IMR-90 (cell line): ENCODE measurements at places on chromosomes 2 and 18. TPM values are rescaled to one million over a fixed set of nuclear protein-coding genes. Genes with fewer than 3 reads are reported as not detected.

DNA sequence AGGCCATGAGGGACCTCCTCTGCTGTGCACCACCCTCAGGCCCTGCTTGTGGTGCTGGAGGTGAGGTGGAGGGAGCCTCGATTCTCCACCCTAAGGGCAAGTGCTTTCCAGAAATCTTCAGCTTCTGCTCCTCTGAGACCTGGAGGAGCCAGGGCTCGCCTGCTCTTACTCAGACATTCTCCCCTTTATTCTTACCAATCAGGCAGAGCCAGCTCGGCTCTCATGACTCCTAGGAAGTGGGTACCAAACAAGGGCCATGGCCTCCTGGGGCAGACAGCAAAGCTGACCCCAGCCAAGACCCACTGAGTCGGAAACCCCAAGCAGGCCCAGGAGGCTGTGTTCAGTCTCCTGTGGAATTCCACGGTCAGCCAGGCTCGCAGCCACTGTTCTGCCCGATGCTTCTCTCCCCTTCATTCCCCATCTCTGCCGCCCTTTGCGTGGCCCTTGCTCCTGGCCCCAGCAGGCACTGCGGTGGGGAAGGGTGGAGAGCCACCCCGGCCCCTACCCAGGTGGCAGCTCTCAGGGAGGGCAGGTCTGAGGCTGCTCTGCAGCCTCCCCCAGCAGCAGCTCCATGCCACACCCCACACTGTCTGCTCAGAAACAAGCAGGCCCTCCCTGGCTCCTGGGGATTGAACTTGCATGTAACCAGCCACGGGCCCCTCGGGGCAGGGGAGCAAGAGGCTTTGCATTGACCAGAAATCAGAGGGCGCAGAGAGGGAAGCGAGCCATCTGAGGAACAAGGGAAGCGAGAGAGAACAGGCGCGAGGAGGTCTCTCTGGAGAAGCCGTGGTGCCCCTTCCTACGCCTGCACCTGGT, 24.0 kb downstream of the HS1BP3 start:
- no peaks in the 10 kb centered on the region for H3K27me3 ChIP-seq
- DNase-seq = no peak
- peaks cover 2% of the 10 kb centered on the region; the same call in 1 of the 2 replicates for H3K4me1 ChIP-seq
- H3K4me3 ChIP-seq = no peak overlapping the region
- H3K27ac ChIP-seq = no peak overlapping the region

- no peaks in the 10 kb centered on the region for H3K4me1 ChIP-seq
- no peak overlapping the region for H3K4me3 ChIP-seq
- peaks cover 3% of the 10 kb centered on the region; the same call in 1 of the 2 replicates for H3K27me3 ChIP-seq
- no peaks in the 10 kb centered on the region for H3K36me3 ChIP-seq
- H3K27ac ChIP-seq = no peak overlapping the region
Measured at GRCh38 chr18:63470751-63471150, 6.0 kb upstream of the SERPINB5 start.

DNA sequence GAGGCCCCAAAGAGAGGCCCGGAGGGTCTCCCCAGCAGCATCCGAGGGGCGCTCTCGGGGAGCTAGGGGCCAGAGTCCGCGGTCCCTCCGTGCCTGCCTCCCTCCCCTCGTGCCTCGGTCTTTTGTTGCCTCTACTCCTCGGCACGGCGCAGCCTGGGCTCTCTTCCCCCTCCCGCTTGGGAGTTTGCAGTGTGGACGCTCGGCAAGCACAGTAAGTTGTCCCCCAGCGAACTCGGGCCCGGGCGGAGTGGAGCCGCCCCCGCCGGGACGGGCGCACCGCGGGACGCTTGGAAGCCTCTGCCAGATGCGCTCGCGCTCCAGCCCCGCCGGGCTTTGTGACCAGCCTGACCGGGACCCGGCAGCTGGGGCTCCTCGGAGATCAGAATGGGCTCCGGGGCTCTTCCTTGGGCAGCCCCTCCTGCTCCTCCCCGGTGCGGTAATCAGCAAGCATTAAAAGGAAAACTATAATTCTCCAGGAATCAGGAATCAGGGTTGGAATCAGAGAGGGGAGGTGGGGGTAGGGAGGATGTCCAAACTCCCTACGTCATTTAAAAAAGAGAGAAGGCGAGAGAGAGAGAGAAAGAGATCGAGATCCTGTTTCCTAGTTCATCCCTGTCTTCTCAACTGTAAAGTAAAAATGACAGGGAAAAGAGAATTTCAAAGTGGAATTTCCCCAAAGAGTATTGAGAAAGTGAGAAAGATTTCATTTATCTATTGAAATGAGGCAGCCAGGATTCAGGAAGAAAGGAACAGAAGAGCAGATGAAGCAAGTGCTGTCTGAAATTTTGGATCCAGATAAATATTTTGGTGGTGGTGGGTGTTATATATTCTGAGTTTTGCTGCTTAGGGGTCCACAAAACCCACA, 786 bp upstream of the TMEM200C start:
- no peaks in the 10 kb centered on the region for H3K27me3 ChIP-seq
- peaks cover 13% of the 10 kb centered on the region; the same call in 1 of the 2 replicates for H3K4me1 ChIP-seq

DNA sequence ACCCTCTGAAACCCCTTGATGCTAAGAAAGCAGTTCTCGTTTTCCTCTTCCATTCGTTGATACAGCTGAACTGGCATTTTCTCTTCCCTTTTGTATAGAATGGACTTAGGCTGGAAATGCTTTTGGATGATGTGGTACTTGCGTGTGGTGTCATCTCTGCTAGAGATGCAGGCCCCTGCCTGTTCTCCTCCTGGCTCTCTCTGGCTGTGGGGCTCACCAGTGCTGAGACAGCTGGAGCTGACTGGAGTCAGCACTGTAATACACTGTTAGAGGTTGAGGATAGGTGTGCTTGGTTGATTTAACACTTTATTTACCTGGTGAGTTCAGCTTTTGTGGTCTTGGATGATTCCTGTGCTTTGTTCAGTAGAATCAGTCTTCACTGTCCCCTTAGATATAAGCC, 30.2 kb downstream of the PARD3B start:
- H3K27ac ChIP-seq = no peak overlapping the region
- H3K4me1 ChIP-seq = no peaks in the 10 kb centered on the region
- H3K36me3 ChIP-seq = no peaks in the 10 kb centered on the region; the same call in 1 of the 2 replicates
- no peak overlapping the region for H3K4me3 ChIP-seq

Gene SPAG16
- total RNA-seq = 7.3 and 16.9 TPM in 2 replicates

Gene RHOB
- total RNA-seq = 112 and 151 TPM in 2 replicates

Gene IL36B
- total RNA-seq = not detected in 2 replicates

Gene ZEB2
- total RNA-seq = 50.9 and 52.5 TPM in 2 replicates

GRCh38 chr2:98907385-98907784, 28.6 kb downstream of the CRACDL start:
- H3K36me3 ChIP-seq = no peaks in the 10 kb centered on the region
- peaks cover 6% of the 10 kb centered on the region for H3K27me3 ChIP-seq
- H3K4me3 ChIP-seq = no peak overlapping the region
- no peak for DNase-seq
- H3K27ac ChIP-seq = no peak overlapping the region

Gene LRRC30
- not detected in 2 replicates for total RNA-seq

DNA sequence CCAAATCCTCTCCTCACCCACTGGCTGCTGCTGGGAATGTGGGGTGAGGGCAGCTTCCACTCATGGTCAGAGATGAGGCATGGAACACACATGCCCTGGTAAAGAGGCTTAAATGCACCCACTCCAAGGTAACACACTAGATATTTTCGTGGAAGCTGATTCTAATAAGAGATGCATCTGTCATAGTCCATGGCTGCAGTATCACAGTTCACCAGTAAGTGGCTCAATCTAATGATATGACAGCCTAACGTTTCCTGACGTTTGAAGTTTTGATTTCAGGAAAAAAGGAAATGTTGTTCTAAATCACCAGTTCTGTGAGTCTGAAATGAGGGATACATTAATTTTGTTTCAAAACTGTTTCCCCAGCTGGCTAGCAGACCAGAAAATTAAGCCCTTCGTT, 38.2 kb downstream of the LCT start:
- H3K4me3 ChIP-seq = no peak overlapping the region
- H3K4me1 ChIP-seq = no peaks in the 10 kb centered on the region
- no peaks in the 10 kb centered on the region for H3K36me3 ChIP-seq

- H3K27me3 ChIP-seq = peaks cover 9% of the 10 kb centered on the region
- DNase-seq = no peak
- no peaks in the 10 kb centered on the region for H3K36me3 ChIP-seq
- H3K4me1 ChIP-seq = no peaks in the 10 kb centered on the region
- no peak overlapping the region; the same call in 1 of the 2 replicates for H3K4me3 ChIP-seq
- H3K27ac ChIP-seq = no peak overlapping the region
Measured at GRCh38 chr18:31497404-31497835, 557 bp upstream of the DSG2 start.

GRCh38 chr2:11140492-11140891, 14.8 kb upstream of the SLC66A3 start:
- H3K4me3 ChIP-seq = no peak overlapping the region
- peak; percentile 62 for DNase-seq
- no peaks in the 10 kb centered on the region for H3K36me3 ChIP-seq
- H3K27me3 ChIP-seq = peaks cover 14% of the 10 kb centered on the region

DNA sequence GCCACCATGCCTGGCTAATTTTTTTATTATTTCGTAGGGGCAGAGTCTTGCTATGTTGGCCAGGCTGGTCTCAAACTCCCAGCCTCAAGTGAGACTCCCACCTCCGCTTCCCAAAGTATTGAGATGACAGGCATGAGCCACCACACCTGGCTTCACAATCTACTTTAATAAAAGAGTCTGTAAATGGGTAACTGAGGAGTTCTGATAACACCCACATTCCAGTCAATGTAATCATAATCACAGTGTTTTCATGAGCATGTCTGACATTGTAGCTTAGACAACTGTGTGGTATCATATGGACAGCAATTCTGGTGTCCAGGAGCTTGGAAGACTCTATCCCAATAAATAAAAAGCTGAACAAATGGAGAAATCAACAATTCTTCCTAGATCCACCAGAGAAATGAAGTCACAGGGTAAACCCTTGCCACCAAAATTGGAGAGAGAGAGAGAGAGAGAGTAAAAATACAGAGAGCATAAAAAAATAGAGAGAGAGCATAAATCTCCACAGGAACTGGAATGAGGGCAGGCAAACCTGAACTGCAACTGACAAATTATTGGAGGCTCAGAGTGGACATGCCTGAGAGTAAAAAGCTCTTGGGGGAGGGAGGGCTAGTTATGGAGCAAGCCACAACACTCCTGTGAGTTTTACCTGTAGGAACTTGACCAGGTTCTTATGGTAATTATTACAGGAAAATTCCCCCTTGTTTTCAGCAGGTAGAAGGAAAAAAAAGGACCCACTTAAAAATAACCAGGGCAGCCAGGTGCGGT, 12.4 kb upstream of the NBEAL1 start:
- no peak overlapping the region for H3K27ac ChIP-seq
- H3K4me1 ChIP-seq = no peaks in the 10 kb centered on the region; the same call in 1 of the 2 replicates
- H3K27me3 ChIP-seq = no peaks in the 10 kb centered on the region
- DNase-seq = peak; percentile 55
- no peak overlapping the region for H3K4me3 ChIP-seq

GRCh38 chr2:128511731-128512378, 193.2 kb upstream of the HS6ST1 start:
- no peaks in the 10 kb centered on the region; the same call in 1 of the 2 replicates for H3K27me3 ChIP-seq
- no peak for DNase-seq
- no peak overlapping the region for H3K4me3 ChIP-seq
- H3K36me3 ChIP-seq = no peaks in the 10 kb centered on the region

- no peak overlapping the region for H3K27ac ChIP-seq
- DNase-seq = no peak
- no peaks in the 10 kb centered on the region for H3K36me3 ChIP-seq
- H3K4me3 ChIP-seq = no peak overlapping the region
- H3K27me3 ChIP-seq = peaks cover 1% of the 10 kb centered on the region; the same call in 1 of the 2 replicates
- no peaks in the 10 kb centered on the region for H3K4me1 ChIP-seq
Measured at GRCh38 chr2:241912021-241912555, 42.6 kb downstream of the RTP5 start.

GRCh38 chr2:121061633-121062032, 223.4 kb downstream of the TFCP2L1 start:
- H3K4me1 ChIP-seq = no peaks in the 10 kb centered on the region
- no peaks in the 10 kb centered on the region for H3K36me3 ChIP-seq
- no peak overlapping the region for H3K27ac ChIP-seq

DNA sequence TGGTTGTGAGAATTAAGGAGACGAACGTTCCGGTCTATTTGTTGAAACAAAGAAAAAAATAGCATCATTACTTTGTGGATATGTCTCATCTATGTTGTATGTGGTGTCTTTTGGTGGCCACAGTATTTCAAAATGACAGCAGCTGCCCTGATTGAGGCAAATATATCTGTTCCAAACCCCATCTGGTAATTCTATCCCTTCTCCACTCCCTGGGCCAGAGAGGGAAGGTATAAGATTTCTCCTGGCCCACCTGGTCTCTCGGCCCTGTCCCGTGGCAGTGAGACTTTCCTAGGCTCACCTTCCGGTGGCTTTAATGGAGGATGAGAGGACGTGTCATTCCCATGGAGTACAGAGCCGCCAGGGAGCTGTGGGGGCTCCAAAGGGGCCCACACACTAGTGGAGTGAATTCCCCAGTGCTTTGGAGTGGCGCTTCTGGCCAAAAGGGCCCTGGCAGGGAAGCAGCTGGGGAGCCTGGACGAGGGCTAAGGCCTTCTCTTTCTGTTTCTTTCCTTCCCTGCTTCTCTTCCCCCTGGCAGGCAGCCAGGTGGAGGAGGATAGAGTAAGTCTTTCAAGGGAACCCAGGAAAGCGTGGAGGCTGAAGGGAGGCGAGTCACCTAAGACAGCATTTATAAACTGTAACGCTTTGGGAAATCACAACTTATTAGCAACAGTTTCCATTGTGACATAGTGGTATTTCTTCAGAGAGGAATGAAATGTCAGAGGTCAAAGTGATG, 5.6 kb downstream of the FOSL2 start:
- no peaks in the 10 kb centered on the region for H3K27me3 ChIP-seq
- H3K27ac ChIP-seq = peak overlapping the region; percentile 55
- H3K36me3 ChIP-seq = peaks cover 55% of the 10 kb centered on the region
- H3K4me1 ChIP-seq = peaks cover 43% of the 10 kb centered on the region

- no peak overlapping the region for H3K4me3 ChIP-seq
- peak; percentile 86 for DNase-seq
- no peaks in the 10 kb centered on the region for H3K36me3 ChIP-seq
- H3K27ac ChIP-seq = no peak overlapping the region
Measured at GRCh38 chr2:72289283-72289682, 141.6 kb upstream of the CYP26B1 start.

DNA sequence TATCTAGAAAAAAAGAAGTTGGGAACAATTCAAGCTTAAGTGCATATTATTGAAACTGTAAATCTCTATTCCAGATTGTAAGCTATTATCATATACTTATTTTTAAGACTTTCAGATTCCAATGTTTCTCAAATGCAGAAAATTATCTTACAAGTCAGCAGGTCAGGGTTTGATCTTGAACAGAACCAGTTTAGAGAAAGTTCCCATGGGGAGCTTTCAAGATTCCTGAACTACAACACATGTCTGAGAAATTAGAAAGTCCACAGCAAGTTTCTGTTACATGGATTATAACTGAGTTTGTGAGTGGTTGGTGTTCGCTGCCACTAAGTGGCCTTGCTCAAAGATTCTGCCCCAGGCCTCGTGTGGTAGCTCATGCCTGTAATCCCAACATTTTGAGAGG, 31.6 kb upstream of the SP3 start:
- no peak overlapping the region for H3K27ac ChIP-seq
- H3K4me1 ChIP-seq = peaks cover 2% of the 10 kb centered on the region; the same call in 1 of the 2 replicates
- peaks cover 4% of the 10 kb centered on the region; the same call in 1 of the 2 replicates for H3K27me3 ChIP-seq
- no peak for DNase-seq
- H3K36me3 ChIP-seq = no peaks in the 10 kb centered on the region

Gene EFR3B
- 0.90 and 1.1 TPM in 2 replicates for total RNA-seq

GRCh38 chr18:80133124-80133523, 24.1 kb downstream of the ADNP2 start:
- H3K27ac ChIP-seq = no peak overlapping the region
- H3K4me3 ChIP-seq = no peak overlapping the region
- H3K4me1 ChIP-seq = peaks cover 2% of the 10 kb centered on the region; the same call in 1 of the 2 replicates
- H3K36me3 ChIP-seq = peaks cover 36% of the 10 kb centered on the region

GRCh38 chr18:59303656-59304195, 14.7 kb downstream of the CPLX4 start:
- no peak overlapping the region for H3K27ac ChIP-seq
- H3K4me3 ChIP-seq = no peak overlapping the region
- no peak for DNase-seq
- peaks cover 1% of the 10 kb centered on the region; the same call in 1 of the 2 replicates for H3K4me1 ChIP-seq
- peaks cover 58% of the 10 kb centered on the region for H3K27me3 ChIP-seq
- no peaks in the 10 kb centered on the region for H3K36me3 ChIP-seq
